ENCODE measurements at places on chromosomes 7 and 10. TPM values are rescaled to one million over a fixed set of nuclear protein-coding genes. Genes with fewer than 3 reads are reported as not detected.

The NODAL gene
- not detected for polyA plus RNA-seq

GRCh38 chr10:96764425-96765060 lies 44.2 kb upstream of the PIK3AP1 start:
- no peak overlapping the region for H3K27ac ChIP-seq
- no peaks in the 10 kb centered on the region for H3K36me3 ChIP-seq
- H3K4me3 ChIP-seq, result no peak overlapping the region

- H3K4me3 ChIP-seq, result peak overlapping the region; percentile 66
- no peaks in the 10 kb centered on the region for H3K27me3 ChIP-seq
- peak; percentile 40 for DNase-seq
- peak overlapping the region; percentile 94 for H3K27ac ChIP-seq
Measured at GRCh38 chr7:127391591-127392181, 822 bp downstream of the ZNF800 start.

GRCh38 chr10:87575851-87576250 lies 71.2 kb downstream of the MINPP1 start:
- H3K36me3 ChIP-seq, result no peaks in the 10 kb centered on the region
- no peak for DNase-seq
- H3K4me1 ChIP-seq, result peaks cover 6% of the 10 kb centered on the region
- no peaks in the 10 kb centered on the region for H3K27me3 ChIP-seq
- H3K4me3 ChIP-seq, result no peak overlapping the region

GRCh38 chr10:22753786-22754185 lies 39.4 kb upstream of the PIP4K2A start:
- no peak for DNase-seq
- H3K27ac ChIP-seq, result no peak overlapping the region
- H3K27me3 ChIP-seq, result no peaks in the 10 kb centered on the region
- H3K4me3 ChIP-seq, result no peak overlapping the region
- no peaks in the 10 kb centered on the region for H3K4me1 ChIP-seq

DNA sequence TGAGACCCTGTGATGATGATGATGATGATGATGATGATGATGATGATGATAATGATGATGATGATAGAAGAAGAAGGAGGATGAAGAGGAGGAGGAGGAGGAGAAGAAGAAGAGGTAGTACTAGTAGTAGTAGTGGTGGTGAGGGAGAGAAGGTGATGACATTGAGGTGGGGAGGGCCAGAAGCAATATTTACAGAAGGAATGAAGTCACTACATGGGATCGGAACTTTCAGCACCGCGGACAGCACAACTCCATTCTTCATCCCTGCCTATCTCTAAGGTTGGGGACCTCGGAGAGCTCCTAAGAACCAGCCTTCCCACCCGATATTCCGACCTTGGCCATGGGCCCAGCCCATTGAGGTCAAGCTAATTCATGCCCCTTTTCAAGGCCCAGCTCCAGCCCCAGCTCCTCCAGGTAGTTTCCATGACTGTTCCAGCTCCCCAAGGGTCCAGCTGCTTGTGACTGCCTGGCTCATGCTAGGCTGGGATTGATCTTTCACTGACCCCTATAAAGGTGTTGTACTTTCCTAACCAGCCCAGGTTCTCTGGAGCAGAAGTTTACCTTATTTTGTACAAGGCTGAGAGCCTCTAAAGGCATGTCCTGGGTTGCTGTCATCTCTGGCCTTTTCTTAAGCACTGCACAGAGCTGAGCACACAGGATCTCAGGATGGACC lies 10.3 kb downstream of the CRHR2 start:
- DNase-seq, result peak; percentile 75
- no peak overlapping the region for H3K4me3 ChIP-seq
- no peaks in the 10 kb centered on the region for H3K4me1 ChIP-seq
- peaks cover 12% of the 10 kb centered on the region for H3K27me3 ChIP-seq
- H3K36me3 ChIP-seq, result no peaks in the 10 kb centered on the region

- DNase-seq, result no peak
- H3K27me3 ChIP-seq, result no peaks in the 10 kb centered on the region
- no peaks in the 10 kb centered on the region for H3K36me3 ChIP-seq
- H3K4me3 ChIP-seq, result no peak overlapping the region
Measured at GRCh38 chr10:50522908-50523307, 100.8 kb downstream of the SGMS1 start.

The IGFBP3 gene
- polyA plus RNA-seq, result 80.7 TPM

The SUGCT gene
- polyA plus RNA-seq, result 8.4 TPM

GRCh38 chr10:16995867-16996529 lies 133.6 kb downstream of the CUBN start:
- H3K27ac ChIP-seq, result peak overlapping the region; percentile 84
- no peaks in the 10 kb centered on the region for H3K27me3 ChIP-seq
- no peak overlapping the region for H3K4me3 ChIP-seq
- H3K4me1 ChIP-seq, result peaks cover 14% of the 10 kb centered on the region

- H3K4me3 ChIP-seq, result no peak overlapping the region
- H3K36me3 ChIP-seq, result no peaks in the 10 kb centered on the region
- no peak overlapping the region for H3K27ac ChIP-seq
- H3K27me3 ChIP-seq, result no peaks in the 10 kb centered on the region
Measured at GRCh38 chr7:81213394-81213793, 294.5 kb upstream of the SEMA3C start.
